ENCODE measurements at places on chromosomes 4 and X.

GRCh38 chrX:77442728-77443127 is 4.5 kb upstream of the FGF16 start:
- no peak for DNase-seq

- no peak for DNase-seq
Measured at GRCh38 chrX:85017721-85018120, 14.0 kb downstream of the APOOL start.

GRCh38 chr4:77354550-77354949 is 197.5 kb downstream of the CCNG2 start:
- DNase-seq, result no peak

DNA sequence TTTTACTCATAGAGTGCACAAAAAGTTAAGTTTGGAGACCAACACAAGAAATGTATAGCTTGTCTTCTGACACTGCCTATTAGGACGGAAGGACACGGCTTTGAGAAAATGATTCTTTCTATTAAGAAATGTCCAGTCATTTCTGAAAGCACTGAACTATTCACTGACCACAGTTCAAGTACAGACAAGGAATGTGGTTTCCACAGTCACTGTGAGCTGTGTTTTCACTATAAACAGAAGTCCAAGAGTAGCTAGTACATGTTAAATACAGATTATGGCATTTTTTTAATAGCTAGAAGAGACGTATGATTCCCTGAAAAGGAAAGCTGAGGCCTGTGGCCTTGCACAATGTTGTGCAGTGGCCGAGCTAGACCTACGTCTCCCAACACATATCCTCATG is 115.1 kb upstream of the GPM6A start:
- no peak for DNase-seq

GRCh38 chr4:94678896-94679295 is 78.9 kb upstream of the BMPR1B start:
- no peak for DNase-seq
